ENCODE measurements at places on chromosomes 6 and 20.

- DNase-seq = no peak
Measured at GRCh38 chr6:36706339-36706738, 8.7 kb downstream of the RAB44 start.

DNA sequence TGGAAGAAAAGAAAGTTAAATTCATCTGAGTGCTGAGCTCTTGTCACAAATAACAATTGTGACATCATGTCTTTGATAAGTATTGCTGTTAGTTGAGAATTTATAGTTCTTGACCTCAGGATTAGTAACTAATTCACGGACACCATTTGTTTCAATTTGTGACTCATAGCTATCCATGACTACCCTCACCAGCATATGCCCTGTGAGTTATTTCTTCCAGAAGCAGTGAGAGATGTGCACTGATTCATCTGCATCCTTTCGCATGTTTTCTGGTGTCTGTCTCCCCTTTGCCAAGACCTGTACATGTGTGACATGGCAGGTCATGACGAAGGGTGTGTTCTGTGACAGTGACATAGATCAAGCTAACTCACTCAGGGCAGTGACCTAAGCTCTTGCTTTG is 86.9 kb downstream of the SOBP start:
- DNase-seq = no peak

GRCh38 chr6:167200806-167201205 is 43.0 kb upstream of the GPR31 start:
- DNase-seq = no peak

DNA sequence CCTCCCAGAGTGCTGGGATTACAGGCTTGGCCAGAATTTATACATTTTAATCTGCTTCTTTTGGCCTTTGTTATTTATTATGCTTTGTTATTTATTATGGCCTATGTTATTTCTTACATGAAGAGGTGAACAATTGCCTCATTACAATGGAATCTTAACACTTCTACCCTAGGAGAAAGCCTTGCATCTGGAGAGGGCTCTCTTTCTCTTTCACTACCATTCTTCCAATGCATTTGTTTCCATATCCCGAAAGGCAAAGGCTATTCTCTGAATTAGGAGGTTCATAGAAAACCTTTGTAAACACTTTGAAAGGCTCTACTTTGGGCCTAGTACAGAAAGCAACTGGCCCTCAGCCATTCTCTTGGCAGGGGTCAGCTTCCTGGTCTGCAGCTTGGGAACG is 19.9 kb upstream of the DEK start:
- DNase-seq = no peak

GRCh38 chr6:111773501-111774345 is 99.5 kb downstream of the FYN start:
- DNase-seq = no peak
